Common myeloid progenitor, CD34-positive (primary cell): ENCODE measurements at places on chromosomes 6 and 20.
A peak's percentile ranks its signal among the peaks of the same experiment; 100 is the strongest.

DNA sequence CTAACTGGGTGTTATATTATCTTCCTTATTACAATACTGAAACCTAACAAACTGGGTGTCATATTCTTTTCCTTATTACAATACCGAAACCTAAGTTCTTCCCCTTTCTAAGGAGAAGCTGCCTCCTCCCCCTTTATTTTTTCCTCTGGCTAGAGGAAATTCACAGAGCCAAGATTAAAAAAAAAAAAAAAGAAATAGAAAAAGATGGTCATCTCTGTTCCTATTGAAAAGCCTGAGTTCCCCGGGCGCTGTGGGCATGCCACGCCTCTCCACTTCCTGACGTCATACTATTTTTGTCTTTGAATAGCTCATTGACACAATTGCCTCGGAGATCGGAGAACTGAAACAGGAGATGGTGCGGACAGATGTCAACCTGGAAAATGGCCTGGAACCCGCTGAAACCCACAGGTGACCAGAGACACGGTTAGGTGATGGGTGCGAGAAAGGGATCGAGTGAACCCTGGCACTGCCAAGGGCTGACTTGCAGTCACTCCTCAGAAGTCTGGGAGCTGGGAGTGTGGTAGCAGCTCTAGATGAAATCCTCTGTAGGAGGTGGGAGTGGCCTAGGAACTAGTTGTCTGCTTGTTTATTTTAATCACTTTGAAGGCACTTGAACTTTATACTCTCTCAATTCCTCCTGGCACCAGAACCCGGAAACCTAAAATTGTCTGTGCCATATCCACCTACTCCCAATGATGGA lies 82.2 kb upstream of the NAA20 start:
- peak; percentile 72 for DNase-seq

DNA sequence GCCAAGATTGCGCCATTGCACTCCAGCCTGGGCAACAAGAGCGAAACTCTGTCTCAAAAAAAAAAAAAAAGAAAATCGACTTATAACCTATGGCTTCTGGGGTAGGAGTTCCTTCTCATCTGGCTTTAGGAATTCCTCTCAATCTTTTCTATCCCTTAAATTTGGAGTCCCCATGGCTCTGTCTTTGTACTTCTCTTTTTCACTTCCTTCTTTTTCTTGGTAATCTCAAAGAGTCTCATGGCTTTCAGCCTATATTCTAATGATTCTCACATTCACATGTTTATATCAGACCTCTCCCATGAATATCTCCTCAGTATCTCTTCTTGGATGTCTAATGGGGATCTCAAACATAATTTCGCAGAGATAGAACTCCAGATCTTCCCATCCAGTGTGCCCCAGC lies 42.8 kb upstream of the RALGAPA2 start:
- DNase-seq: no peak

DNA sequence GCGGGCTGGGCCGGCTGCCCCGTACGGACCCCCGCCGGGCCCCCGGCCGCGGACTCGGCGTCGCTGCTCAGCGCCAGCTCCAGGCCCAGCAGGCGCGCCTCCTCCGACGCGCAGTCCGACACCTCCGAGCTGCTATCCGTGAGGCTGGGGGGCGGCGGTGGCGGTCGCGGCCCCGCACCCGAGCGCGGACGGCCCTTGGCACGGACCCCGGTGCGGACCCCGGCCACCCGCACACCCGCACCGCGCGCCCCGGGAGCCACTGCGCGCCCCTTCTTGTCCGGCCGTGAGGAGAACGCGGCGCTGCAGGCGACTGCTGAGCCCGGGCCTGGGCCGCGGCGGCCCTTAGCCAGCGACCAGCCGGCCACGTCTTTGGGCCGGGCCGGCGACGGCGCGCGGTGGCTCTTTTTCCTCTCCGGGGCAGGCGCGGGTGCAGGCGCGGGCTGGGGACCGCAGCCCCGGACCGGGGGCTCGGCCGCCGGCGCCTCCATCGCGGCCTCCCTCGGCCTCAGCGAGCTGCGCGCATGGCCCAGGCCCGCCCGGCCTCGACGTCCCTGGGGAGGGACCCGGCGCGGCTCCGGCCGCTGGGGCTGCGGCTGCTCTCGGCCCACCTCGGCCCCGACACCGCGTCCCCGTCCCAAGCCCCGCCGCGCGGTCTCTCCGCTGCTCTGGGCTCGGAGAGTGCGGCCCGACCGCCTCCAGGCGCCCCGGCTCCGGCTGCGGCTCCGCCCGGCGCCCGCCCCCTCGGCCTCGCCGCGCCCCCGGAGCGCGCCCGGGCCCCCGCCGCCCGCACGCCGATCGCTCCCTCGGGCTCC lies 12.9 kb upstream of the TLDC2 start:
- no peak for DNase-seq

DNA sequence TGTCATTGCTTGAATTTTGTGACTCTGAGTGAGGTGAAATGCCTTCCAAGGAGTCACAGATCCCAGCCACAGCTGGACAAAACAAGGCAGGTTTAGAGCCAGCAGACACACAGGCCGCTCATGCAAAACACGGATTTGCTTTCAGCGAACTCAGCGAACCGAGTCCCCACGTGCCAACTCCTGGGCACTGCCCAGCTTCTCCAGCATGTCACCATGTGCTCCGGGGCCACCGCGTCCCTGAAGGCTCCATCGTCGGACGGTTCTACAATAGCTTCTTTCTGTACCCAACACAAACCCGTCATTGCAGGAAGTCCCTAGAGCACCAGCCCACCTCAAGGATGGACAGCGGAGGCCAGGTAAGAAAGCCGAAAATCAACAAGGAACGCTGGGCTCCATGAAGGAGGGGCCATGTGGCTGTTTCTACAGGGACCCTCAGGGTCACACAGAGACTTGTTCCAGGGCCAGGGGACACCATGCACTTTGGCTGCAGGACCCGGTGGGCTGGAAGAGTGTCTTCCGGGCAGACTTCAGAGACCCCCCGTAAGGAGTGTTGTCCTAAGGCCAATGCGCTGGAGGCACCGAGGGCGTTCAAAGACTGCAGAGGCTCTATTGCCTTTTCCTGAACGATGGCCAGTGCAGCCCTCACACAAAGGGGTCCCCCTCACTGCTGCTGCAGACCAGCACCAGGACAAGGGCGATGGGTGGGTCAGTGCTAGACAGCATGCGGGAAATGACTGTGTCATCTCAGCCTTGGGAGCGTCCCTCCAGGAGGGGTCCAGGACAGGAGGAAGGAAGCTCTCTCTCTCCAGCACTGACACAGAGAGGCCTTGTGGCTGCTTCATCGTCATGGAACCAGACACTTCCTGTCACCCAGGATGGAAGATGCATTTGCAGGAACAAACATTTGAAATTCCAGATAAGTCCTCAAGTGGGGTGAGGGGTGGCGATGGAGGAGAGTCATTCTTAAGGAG lies 19.8 kb downstream of the DACT2 start:
- DNase-seq: no peak

- DNase-seq: no peak
Observed at GRCh38 chr20:25220810-25221591, 25.5 kb downstream of the ENTPD6 start.

GRCh38 chr6:16989382-16989781 lies 112.5 kb upstream of the STMND1 start:
- DNase-seq: no peak

- no peak for DNase-seq
Observed at GRCh38 chr6:90424580-90424979, 127.9 kb upstream of the BACH2 start.

DNA sequence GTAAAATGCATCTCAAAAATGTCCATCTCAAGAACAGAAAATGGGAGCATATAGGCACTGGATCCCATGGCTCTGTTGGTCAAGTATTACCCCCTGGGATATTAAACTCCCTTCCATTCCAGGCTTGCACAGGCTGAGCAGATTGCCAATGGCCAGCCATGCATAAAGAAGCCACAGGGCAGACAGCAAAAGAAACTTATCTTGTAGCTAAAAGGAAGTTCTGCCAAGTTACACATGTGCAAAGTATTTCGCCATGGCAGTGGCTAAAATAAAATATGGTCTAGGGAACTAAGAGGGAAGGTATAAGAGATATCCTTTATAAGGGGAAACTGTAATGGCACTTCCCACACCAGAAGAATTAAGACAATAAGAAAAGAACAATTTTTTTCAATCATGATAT lies 415.6 kb upstream of the BTBD3 start:
- no peak for DNase-seq

DNA sequence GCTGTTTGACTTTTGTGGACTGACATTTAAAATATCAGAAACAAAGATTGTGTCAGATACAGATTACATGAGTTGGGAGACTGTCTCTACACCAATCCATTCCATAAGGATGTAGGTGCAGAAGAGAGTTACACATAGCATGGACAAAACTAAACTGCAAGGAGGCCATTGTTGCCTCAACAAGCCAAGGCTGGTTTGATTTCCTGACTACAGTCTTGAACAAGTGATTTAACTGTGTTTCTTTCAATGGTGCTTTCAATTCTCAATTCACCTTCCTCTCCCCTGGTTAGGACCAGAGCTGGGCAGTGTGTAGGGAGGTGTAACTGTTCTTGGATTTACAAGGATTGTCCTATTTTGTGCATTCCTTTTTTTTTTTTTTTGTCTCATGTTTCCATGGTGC lies 82.2 kb downstream of the AGPAT4 start:
- DNase-seq: no peak

GRCh38 chr6:139540276-139540675 lies 165.8 kb upstream of the CITED2 start:
- peak; percentile 37 for DNase-seq

GRCh38 chr6:11769244-11769643 lies 9.4 kb downstream of the ADTRP start:
- DNase-seq: no peak

DNA sequence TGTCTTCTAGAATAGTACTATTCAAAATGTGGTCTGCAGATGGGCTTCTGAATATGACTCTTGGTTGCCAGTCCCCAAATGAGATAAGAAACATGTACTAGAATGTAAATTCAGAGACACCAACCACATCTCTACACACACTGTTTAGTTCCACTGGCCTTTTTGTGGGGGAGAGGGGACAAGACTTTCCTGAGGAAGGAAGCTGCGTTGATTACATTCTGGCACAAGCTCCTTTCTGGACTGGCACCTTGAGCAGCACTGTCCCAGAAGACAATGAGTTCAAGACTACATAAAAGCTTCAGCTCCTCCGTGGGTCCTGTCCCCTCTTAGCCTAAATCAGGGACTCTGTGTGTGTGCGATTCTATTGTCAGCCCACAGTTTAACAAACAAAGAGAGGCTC lies 6.9 kb upstream of the IYD start:
- no peak for DNase-seq

DNA sequence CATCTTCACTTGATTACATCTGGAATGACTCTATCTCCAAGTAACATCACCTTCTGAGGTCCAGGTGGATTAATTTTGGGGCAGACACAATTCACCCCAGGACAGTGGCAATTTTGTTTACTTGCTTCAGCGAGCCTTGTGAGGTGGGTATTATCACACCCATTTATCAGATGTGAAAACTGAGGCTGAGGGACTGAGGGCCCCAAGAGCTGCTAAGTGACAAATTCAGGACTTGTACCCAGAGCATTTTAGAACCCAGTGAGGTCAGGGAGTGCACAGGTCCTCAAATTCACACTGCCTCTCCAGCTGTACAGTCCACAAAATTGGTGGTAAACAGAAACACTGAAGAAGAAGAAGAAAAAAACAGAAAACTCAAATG lies 125.2 kb upstream of the PMEPA1 start:
- DNase-seq: no peak

GRCh38 chr20:38278763-38279162 lies 18.2 kb upstream of the KIAA1755 start:
- no peak for DNase-seq

GRCh38 chr6:30747300-30747687 lies 2.9 kb upstream of the IER3 start:
- no peak for DNase-seq

- DNase-seq: no peak
Observed at GRCh38 chr6:168712993-168713392, 272.0 kb downstream of the SMOC2 start.

- DNase-seq: peak; percentile 35
Observed at GRCh38 chr6:20574355-20574754, 40.1 kb downstream of the CDKAL1 start.

- no peak for DNase-seq
Observed at GRCh38 chr6:4287372-4287771, 152.0 kb upstream of the ECI2 start.

DNA sequence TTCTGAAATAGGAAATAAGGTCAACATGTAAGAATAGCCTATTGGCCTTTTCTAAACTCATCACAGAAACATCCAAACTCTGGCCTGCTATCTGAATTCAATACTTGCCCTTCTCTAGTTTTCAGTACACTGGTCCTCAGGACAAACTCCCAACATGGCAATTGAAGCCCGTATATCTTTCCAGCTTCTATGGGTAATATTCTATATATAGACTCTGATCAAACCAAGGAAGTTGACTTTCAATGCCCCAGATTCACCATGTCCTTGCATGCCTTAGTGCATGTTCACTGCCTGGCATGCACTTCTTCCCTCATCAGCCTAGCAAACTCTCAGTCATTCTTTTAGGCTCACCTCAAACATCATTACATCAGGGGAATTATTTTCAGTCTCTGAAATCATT lies 73.2 kb downstream of the RSPO3 start:
- no peak for DNase-seq

DNA sequence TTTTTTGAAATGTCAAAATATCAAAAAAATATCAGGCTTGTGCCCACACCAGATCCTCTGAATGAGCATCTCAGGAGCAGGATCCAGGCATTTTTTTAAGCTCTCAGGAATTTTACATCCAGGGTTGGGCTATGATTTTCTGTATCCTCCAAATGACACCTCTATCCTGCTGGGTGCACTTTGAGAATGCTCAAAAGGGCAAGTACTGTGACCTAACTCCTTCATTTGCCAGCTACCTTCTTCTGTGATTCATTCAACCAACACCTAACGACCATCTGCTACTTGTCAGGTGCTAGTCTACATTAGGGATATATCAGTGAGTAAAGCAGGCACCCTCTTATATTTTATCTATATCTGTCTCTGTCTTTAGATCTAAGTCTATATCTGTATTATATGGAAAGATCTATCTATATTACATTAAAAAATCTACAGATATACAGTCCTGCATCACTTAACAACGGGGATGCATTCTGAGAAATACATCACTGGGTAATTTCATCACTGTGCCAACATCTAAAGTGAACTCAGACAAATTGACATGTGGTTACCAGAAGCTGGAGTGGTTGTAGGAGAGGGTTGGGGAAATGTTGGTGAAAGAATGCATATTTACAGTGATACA lies 131.6 kb downstream of the KIF16B start:
- no peak for DNase-seq

- no peak for DNase-seq
Observed at GRCh38 chr6:68726337-68726736, 91.3 kb downstream of the ADGRB3 start.

DNA sequence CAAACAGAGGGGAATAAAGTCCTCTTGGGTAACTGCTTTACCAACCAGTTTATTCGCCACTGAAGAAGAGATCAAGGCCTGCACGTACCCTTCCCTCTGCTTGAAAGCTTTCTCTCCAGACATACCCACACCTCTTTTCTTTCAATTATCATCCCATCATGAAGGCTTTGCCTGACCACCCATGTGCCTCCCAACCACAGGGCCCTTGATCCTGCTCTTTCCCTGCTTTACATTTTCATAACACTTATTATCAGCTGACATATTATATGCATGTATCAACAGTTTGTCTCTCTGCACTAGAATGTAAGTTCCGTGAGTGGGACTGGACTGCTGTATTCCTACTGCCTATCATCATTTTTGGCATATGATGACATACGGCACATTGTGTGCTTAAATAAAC lies 20.9 kb upstream of the RPN2 start:
- no peak for DNase-seq

GRCh38 chr6:1082285-1082935 lies 229.5 kb upstream of the FOXQ1 start:
- no peak for DNase-seq

- no peak for DNase-seq
Observed at GRCh38 chr6:101351173-101351572, 42.3 kb upstream of the GRIK2 start.

GRCh38 chr20:61719691-61720347 lies 345.9 kb downstream of the TAF4 start:
- DNase-seq: peak; percentile 95
